Suprapubic skin (tissue), 4 donors: ENCODE measurements at places on chromosomes 16 and 17.

DNA sequence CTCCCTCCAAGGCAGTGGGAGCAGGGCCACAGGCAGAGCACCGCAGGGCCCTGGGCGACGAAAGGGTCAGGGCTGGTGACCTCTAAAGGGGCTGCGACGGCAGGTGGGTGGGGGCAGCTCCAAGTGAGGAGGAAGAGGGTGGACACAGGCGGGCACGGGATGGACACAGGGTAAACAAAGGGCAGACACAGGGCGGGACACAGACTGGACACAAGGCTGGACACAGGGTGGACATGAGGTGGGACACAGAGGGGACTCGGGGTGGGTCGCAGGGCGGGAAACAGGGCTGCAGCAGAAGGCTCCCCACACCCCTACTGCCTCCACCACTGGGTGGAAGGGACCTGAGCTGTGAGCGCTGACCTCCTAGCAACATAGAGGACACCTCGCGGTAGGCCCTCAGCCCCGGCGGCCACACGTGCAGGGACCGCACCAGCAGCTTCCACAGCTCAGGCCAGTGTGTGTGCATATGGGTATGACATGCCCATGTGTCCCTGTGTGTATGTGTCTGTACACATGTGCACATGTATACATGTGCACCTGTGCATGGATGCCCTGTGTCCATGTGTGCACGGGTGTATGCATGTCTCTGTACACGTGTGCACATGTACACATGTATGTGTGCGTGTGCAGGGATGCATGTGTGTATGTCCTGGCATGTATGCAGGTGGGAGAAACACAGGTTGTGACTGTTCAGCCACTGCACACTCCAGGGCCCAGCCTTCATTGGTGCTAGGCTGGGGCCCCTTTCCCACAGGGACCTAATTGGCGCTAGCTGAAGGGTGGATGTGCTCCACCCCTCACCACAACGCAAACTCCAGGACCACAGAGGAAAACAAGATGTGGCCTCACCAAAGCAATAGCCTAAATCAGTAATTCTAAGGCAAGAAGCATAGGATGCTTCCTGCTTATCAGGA is 7.6 kb downstream of the LMF1 start:
- peak; percentile 72 for DNase-seq

GRCh38 chr16:22675745-22676540 is 138.0 kb upstream of the HS3ST2 start:
- no peak for DNase-seq

DNA sequence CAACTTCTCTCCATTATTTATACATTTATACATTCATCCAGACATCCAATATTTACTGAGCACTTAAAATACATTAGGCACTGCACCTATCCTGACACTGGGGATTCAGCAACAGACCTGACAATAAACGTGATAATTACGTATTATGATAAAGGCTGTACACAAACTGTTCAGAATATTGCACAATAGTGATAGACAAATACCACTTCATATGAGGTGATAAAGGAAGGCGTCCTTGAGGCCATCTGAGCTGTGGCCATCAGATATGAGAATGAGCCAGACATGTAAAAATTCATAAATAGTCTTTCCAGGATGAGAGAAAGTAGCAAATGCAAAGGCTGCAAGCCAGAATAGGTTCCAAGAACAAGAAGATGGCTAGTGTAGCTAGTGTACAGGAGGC is 8.6 kb downstream of the USP32 start:
- DNase-seq, result no peak

GRCh38 chr17:80924807-80925610 is 66.6 kb upstream of the CHMP6 start:
- DNase-seq, result no peak

DNA sequence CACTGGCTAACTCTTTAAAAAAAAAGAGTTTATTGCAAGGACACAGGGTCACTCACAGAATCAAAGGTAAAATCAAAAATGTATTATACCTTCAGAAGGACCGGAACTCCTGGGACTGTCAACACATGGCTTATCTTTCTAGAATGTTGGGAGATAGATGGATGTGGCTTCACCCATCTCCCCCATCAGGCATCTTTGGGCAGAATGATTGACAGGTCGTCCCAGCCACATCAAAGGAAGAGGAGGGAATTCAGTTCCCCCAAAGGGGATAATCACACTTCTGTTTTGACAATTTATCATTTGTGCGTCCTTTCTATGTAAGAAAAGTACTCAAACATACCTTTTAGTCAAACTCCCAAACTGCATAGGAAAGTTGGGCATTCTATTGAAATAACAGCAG is 228.6 kb upstream of the CDH5 start:
- DNase-seq, result no peak

GRCh38 chr16:69150146-69150865 is 17.9 kb downstream of the UTP4 start:
- DNase-seq, result no peak

- no peak for DNase-seq
Measured at GRCh38 chr16:69240331-69240730, 53.4 kb downstream of the SNTB2 start.

DNA sequence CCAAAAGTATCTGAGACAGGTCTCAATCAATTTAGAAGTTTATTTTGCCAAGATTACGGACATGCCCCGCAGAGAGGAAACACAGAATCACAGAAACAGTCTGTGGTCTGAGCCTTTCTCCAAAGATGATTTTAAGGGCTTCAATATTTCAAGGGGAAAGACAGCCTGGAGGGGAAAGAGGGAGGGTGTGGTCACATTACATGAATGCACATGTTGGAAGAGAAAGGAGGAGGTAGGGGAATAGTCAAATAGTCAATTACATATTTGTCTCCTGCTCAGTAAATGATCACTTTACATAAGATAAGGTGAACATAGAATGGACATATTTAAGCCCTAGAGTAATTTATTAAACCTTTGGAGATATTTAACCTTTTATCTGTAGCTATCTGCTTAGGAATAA is 12.3 kb downstream of the UNC45B start:
- DNase-seq, result no peak

GRCh38 chr16:79380995-79381602 is 219.4 kb downstream of the MAF start:
- DNase-seq, result no peak

DNA sequence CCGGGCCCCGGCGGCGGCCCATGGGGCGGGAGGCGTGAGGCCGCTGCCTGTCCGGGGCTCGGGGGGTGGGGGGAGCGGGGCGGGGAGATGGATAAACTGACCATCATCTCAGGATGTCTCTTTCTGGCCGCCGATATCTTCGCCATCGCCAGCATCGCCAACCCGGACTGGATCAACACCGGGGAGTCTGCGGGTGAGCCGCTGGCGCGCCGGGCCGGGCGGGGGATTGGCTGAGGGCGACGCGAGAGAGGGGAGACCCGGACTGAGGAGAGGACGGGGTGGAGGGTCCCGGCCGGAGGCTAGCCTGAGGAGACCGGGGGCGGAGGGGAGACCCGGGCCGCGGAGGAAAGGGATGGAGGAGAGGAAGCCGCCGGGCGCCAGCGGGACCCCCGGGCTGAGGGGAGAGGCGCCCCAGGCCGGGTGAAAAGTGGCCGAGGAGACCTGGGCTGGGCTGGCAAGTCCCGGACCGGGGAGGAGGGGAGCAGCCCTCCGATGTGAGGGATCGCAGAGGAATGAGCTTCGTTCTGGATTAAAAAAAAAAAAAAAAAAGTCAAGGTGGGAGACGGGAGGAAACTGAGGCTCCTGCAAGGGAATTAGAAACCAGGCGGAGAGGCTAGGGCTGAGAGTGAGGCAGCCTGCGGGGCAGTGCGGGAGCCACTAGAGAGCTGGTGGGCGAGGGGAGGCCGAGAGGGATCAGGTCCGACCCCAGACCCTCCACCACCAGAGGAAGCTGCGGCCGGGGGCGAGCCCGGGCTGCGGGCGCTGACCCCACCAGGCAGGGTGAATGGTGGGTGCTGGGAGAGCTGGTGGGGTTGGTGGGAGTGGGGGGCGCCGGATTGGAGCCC is 526 bp downstream of the MOSMO start:
- peak; percentile 74 for DNase-seq

GRCh38 chr17:72255481-72255880 is 134.7 kb downstream of the SOX9 start:
- DNase-seq, result no peak

DNA sequence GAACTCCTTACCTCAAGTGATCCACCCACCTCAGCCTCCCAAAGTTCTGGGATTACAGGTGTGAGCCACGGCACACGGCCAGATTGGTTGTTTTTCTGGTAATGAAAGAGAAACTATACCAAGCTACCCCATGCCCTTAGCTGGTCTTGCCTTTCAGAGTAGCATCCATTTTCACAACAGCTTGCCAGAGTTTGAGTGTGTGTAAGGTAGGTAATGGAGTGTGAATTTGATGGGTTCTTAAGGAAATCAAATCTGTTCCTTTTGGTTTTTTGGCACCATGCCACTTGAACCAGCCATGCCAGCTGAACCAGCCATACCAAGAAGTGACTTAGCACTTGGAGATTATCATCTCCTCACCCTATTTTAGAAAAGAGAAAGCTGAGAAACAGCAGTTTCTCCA is 5.1 kb downstream of the CALCOCO2 start:
- no peak for DNase-seq

- no peak for DNase-seq
Measured at GRCh38 chr17:9895923-9896322, 9.1 kb downstream of the RCVRN start.

GRCh38 chr17:284676-285355 is 67.8 kb downstream of the RPH3AL start:
- DNase-seq, result peak; percentile 69

- no peak for DNase-seq
Measured at GRCh38 chr17:57424777-57425188, 168.5 kb downstream of the MSI2 start.

- no peak for DNase-seq
Measured at GRCh38 chr17:15957206-15957605, 12.3 kb downstream of the ADORA2B start.

DNA sequence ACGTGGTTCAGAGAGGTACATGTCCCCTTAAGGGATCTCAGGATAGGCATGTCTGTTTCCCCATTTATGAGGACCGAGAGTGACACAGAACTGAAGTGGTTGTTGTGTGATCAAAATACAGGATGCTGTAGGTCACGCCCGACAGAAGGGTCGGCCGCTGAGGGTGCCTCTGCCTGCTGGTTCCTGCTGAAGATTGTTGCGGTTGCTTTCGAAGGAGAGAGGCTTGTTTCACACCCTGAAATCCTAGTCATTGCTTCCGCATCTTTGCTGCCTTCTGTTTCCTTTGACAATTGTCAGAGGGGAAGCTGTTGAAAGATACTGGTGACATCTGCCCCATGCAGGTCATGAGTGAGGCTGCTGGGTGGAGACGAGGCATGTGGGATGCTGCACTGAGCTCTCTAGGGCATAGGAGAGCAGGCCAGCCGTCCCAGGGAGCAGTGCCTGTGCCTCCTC is 3.8 kb upstream of the NAT9 start:
- no peak for DNase-seq
